Fibroblast of skin of left biceps (primary cell): ENCODE measurements at places on chromosomes 16 and 17.
A peak's percentile ranks its signal among the peaks of the same experiment; 100 is the strongest.

GRCh38 chr17:66564992-66565465 is 262.6 kb downstream of the PRKCA start:
- no peak for DNase-seq

- no peak for DNase-seq
These were observed at the start of gene SKAP1 for GRCh38 chr17:48429638-48430586. Gene SKAP1, minus strand, starts transcription at chr17:48430214.

DNA sequence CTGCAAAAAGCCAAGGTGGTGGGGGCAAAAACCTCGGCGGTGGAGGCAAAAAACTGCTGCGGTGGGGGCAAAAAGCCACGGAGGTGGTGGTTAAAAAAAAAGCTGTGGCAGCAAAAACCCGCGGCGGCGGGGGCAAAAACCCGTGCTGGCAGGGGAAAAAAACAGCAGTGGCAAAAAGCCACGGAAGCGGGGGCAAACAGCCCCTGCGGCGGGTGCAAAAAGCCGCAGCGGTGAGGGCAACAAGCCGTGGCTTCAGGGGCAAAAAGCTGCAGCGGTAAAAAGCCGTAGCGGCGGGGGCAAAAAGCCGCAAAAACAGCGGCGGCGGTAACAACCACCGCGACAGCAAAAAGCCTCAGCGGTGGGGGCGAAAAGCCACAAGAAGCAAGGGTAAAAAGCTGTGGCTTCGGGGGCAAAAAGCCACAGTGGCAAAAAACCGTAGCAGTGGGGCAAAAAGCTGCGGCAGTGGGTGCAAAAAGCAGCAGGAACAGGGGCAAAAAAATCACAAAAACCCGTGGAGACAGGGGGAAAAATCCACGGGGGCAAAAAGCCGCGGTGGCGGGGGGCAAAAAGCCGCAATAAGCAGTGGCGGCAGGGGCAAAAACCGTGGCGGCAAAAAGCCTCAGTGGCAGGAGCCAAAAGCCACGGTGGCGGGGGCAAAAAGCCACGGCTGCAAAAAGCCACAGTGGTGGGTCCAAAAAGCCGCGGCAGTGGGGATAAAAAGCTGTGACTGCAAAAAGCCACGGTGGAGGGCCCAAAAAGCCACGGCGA is 193.7 kb downstream of the SHCBP1 start:
- no peak for DNase-seq

- no peak for DNase-seq
These were observed 212.5 kb upstream of the CPHXL start for GRCh38 chr16:75938818-75939217.

- DNase-seq: no peak
These were observed 126.6 kb upstream of the SDK2 start for GRCh38 chr17:73770849-73771229.

- no peak for DNase-seq
These were observed 21.4 kb downstream of the PITPNM3 start for GRCh38 chr17:6534846-6535514.

GRCh38 chr17:65345261-65346005 is 208.3 kb downstream of the RGS9 start:
- no peak for DNase-seq

- no peak for DNase-seq
These were observed 423.2 kb upstream of the C16orf82 start for GRCh38 chr16:26643519-26643918.

GRCh38 chr16:4481526-4481925 is 5.3 kb downstream of the HMOX2 start:
- no peak for DNase-seq

DNA sequence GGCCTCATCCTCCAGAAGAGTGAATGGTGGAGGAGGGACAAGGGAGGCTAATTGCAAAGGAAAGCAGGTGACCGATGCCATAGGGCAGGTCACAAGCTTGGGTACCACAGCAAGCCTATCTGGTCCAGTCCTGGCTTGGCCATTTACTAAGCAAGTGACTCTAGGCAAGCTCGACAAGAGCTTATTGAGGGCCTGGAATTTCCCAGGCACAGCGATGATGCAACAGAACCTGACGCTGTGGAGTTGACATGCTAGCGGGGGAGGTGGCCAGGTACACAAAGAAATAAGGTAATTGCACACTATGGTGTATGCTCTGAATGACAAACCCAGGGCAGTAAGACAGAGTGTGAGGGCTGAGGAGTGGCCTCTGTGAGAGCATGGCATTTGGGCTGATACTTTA is 98.5 kb downstream of the PGS1 start:
- DNase-seq: no peak

- no peak for DNase-seq
These were observed 18.7 kb upstream of the KRT24 start for GRCh38 chr17:40722241-40722640.

DNA sequence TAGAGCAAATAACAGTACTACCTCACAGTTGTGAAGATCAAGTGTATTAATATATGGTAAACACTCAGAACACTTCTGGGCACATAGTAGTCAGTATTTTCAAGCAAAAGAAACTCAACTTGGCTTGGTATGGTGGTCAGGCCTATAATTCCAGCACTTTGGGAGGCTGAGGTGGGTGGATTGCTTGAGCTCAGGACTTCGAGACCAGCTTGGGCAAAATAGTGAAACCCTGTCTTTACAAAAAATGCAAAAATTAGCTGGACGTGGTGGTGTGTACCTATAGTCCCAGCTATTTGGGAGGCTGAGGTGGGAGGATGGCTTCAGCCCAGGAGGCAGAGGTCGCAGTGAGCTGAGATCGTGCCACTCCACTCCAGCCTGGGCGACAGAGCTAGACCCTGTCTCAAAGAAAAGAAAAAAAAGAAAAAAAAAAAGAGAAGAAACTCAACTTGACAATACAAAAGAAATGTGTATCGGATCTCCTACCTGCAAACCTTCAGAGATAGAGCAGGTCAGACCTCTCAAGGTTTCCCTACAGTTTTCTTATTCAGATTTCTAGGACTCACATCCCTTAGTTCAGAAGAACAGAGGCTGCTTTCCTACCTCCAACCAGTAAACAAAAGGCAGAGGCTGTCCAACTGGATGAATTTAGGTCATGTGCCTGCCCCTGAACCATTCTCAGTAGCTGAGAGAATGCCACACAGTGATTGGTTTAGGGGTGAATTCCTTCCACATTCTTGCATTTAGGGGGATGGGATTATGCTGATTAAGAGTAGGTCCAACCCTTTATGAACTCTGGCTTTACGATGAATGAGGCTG is 1.7 kb upstream of the KPNA2 start:
- DNase-seq: no peak

DNA sequence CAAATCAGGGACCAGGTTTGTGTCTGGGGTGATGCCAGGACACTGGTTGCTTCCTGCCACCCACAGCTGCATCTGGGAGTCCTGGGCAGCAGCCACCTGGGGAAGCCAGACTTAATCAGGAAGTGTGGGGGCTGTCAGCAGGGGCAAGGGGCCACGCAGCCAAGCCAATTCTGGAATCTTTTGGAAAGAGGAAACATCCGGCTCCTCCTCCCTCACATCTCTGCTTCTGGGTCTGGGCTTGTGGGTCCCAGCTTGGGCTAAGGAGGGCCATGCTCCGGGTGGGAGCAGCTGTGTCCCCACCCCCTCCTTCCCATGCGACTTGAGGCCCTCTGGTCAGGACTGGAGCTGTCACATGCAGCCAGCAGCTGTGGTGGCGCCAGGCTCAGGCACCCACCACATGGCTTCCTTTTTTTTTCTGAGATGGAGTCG is 37.0 kb upstream of the CCDC182 start:
- DNase-seq: no peak

DNA sequence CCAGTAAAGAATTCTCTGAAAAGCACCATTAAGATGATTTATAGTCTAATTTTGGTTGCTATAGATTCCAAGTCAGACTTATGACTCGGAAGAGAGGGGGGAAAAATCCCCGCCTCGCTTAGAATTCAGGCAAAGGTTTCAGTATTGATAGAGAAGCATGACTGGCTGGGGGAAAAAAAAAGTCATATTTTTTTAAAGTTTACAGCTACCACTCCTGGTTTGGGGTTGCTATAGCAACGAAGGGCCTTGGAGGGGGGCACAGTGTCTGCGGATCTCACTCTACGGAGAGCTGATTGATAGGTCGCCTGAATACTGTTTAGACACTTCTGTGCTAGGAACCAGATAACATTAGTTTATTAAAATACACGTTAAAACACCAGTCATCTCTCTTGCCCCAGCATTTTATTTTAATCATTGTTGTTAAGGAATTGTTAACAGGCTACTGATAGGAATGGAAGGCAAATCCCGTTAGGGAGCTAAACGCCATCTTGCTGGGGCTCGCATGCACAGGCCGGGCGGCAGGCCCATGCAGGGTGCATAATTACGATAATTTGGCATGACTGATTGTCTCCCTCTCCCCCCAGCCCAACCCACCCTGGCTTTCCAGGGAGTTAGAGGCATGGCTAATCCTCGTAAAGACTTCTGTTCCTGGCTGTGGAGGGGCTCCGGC is 380.0 kb upstream of the XYLT1 start:
- no peak for DNase-seq

- DNase-seq: no peak
These were observed 357.6 kb downstream of the UTP18 start for GRCh38 chr17:51617986-51618385.

- DNase-seq: no peak
These were observed at the start of gene TRIM47 for GRCh38 chr17:75878174-75878998. Gene TRIM47, minus strand, starts transcription at chr17:75878581. Its CDS starts 33 bp downstream, at chr17:75878548.

DNA sequence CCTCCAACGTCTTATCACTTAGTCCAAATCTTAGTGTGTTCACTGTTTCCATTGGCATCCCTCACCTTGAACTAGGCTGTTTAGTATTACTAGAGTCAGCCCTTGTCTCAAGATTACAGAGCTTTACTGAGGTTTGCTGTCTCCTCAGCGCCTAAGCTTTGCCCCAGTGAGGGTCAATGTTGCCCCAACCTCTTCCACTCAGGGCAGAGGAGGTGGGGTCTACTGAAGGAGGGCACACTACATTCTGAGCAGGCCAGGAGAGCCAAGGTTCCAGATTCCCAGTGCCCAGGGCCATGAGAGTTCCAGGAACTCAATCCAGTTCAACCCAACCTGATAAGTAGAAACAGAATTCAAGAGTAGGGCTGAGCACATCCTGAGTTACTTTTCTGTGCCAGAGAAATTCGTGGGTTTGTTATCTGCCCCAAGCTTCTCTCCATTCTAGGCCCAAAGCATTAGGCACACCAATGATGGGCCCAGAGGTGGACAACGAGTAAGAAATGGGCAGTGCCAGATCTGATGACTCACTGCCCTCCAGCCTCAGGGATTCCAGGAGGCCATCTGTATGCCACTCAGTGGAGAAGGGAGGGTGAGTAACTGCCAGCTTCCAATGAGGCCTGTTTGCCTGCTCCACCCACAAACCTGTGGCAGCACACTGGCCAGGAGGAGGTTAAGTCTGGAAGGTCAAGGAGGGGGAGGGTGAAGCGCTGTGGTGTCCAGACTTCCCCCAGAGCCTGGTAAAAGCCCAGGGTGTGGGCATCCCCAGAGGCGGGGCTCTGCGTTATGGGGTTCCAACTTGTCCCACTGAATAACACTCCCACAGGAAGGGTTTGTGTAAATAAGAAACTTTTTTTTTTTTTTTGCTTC is 8.2 kb downstream of the TUBG2 start:
- DNase-seq: no peak

GRCh38 chr16:49524216-49524946 is 150.8 kb downstream of the C16orf78 start:
- DNase-seq: no peak

- no peak for DNase-seq
These were observed 27.2 kb upstream of the CEP20 start for GRCh38 chr16:15915555-15916081.

DNA sequence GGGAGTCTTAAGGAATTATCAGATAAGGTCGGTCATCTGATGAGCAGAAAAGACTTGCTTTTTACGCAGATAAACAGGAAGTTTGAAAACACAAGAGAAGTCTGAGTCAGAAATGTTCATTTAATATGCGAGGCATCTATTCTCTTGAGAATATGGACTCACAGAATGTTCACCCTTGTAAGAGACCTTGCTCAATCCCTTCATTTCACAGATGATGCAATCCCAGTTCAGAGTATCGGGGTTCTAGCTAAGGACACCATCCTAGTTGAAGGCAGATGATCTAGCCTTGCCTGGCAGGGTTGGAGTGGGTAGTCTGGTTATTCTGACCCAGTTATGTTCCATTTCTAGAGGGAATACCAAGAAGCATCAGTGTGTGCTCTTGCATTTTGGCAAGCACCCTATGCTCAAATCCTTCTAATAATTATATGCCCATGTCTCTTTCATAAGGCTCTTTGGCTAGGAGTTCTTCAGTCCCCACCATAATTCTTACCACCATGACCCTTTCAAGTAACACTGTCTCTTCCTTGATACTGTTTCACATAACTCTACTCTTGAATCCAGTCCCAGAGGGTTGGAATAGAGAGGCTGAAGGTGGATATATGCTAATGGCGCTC is 42.5 kb downstream of the YPEL2 start:
- peak; percentile 69 for DNase-seq

- DNase-seq: no peak
These were observed 27.2 kb downstream of the ZNF594 start for GRCh38 chr17:5164436-5164835.

DNA sequence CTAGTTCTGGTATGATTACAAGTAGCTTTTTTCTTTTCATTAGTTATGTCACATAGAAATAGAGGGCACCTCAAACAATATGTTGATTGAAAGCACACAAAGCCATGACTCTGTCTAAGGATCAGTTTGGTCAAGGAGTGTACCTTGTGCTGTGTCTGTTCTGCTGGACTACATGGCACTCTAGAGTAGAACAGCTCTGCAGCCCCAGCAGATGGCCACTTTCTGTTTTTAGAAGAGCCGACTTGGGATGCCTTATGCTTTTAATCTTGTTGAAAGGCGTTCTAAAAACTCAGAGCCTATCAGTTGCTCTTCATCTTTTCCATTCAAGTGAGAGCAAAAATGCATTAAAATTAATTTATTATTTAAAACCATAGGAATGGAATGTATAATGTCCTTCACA is 49.3 kb upstream of the CA10 start:
- DNase-seq: no peak

DNA sequence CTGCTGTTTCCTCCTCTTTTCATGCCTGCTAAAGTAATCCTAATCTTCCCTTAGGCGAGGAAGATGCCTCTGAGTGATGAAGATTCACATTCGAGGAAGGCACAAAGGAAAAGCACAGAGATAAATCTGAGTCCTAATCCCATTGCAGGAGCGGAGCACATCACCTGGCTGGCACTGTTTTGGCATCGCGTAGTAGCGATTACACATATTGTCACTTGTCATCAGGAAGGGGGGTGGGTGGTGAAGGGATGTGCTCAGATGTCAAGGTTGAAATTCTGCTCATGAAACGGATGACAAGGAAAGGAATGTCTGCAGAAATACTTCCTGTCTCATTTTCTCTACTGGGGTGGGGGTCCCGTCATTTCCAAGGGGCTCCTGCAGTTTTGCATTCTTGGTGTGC is 363.1 kb upstream of the EEF2KMT start:
- no peak for DNase-seq

GRCh38 chr17:45940826-45941225 is 46.5 kb downstream of the MAPT start:
- DNase-seq: no peak

DNA sequence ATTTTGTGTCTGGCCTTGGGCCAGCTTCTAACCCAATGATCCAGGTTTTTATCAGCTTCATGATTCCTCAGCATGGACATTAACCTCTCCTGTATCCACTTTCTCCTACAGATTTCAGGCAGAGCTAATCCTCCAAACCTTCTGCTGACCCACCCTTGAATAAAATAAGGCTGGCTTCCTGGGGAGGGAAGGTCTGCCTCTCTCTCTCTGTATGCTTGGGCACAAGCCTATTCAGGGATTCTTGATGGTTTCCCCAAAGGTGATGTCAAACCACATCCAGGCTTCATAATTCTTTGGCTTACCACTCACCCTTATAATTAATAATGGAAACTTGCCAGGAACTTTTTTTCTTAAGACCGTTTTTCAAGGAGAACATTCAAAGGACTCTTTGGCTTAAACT is 240.1 kb downstream of the UTP18 start:
- DNase-seq: no peak
